ENCODE measurements at places on chromosomes 2 and 18.

DNA sequence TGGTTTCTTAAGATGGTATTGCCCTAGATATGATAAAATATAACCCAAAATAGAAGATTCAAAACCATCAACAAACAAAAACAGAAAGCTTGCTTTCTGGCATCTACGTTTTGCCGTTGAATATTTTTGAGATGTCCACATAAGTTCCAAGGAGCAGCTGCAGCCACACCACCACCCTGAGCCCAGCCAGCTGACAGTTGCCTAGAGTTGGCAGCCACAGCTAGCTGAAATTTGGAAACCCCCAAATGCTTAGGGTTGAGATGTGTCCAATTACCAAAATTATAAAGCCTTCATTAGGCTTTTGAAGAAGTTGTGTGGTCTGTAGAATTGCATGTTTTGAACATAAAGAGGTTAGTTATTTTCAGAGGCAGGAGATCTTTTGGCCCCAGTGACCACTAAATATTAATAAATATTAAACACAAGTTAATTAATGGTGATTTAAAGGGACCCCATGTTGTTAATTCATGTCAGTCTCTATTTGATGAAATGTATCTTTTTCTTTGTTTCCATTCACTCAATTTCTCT, 118.1 kb upstream of the DTNA start:
- no peak for DNase-seq

DNA sequence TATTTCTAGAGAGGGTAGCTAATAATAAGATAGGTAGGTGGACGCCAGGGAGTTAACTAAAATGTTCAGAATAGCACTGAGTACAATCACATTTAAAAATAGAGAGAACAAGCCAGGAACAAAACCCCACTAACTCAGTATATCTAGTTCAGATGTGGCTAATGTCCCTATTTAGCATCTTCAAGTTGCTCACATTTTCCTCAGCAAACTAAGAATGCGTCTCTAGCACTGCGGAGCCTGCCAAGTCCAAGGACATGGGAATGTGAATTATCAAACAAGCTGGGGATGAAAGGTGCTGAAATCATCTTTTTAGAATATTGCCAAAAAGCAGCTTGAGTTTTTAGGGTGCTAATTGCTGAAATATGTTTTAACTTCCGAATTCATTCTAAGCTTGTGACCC, 398.5 kb upstream of the FIGN start:
- DNase-seq, result no peak

DNA sequence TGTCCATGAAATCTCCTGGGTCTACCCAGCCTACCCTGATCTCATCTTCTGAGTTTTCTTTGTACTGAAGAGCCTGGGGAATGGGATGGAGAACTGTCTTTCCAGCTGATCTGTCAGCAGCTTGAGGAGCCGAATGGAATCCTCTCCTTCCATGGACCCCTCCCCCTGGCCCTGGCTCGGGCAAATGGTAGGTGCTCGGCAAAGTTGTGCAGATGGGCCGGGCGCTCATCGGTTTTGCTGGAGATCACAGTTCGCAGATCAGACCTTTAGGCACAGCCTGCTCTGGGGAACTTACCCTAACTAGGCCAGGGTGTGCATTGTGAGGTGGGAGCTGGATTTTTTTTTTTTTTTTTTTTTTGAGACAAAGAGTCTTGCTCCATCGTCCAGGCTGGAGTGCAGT, 40.4 kb downstream of the LCT start:
- no peak for DNase-seq

DNA sequence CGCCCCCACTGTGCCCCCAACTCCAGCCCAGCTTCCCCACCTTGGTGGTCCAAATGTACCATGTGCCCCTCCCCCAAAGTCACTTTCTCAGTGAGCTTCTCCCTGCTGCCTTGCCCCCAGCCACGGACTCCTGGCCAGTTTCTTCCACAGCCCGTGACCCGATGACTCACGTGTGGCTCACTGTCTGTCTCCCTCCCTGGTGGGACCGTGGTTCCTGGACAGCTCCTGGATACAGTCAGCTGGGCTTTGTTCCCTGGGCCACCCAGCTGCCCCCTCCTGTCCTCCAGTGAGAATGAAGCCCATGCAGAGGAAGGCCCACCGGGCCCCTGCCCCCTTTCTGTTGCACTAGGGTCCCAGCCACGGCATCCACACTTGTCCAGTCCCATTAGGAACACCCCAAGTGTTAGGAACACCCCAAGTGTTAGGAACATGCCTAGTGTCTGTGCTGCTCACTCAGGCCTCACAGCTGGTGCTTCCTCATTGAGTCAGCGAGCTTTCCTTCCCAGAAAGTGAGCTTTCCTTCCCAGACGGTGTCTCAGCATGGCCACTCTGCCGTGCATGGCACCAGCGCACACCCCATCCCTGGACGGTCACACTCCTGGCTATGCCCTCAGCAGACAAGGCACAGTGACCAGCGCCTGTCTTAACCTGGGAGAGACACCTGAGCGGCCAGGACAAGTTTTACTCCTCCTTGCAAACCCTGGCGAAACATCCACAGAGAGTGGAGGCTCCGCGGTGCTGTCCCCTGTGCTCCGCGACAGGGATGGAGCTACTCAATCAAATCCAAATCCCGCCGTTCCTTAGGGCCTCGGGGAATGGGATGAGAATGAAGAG, 44.8 kb upstream of the CTDP1 start:
- DNase-seq, result no peak

DNA sequence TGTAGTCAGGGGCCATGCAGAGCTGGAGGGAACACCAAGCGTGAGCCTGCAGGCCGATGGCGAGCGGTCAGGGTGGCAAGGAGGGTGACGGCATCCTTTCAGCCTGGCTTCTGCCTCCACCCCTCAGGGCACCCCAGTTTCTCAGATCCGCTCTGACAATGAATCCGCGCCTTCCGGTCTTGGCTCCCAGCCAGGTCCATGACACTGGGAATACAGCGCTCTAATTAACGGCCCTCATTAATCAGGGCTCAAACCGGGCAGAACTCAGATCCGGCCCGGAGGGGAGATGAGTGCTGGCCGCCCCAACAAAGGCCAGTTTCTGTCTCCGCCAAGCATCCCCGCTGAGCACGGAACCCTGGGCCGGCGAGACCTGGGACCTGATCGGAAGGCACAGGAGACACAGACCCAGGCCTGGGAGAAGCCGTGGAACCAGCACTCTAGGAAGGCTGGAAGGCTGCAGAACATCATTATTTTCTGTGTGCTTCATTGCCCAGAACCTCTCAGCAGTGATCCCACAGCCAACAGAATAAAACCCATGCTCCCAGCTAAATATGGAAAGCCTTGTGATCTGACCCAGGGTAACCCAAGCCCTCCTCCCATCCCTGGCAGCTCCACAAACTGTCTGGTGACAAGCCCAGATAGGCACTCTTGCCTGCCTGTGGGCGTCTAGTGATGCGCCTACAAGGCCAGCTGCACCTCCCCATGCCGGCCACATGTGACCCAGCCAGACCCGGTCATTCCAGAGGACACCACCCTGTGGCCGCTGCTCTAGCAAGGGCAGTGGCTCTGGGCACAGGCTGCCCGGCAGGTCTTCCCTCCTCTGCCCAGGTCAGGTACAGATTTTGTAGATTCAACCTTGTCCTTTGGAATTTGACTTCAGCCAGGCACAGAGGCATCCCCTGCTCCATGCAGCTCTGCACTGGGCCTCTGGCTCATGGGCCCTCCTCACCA, 438.7 kb upstream of the MYT1L start:
- peak; percentile 36 for DNase-seq

DNA sequence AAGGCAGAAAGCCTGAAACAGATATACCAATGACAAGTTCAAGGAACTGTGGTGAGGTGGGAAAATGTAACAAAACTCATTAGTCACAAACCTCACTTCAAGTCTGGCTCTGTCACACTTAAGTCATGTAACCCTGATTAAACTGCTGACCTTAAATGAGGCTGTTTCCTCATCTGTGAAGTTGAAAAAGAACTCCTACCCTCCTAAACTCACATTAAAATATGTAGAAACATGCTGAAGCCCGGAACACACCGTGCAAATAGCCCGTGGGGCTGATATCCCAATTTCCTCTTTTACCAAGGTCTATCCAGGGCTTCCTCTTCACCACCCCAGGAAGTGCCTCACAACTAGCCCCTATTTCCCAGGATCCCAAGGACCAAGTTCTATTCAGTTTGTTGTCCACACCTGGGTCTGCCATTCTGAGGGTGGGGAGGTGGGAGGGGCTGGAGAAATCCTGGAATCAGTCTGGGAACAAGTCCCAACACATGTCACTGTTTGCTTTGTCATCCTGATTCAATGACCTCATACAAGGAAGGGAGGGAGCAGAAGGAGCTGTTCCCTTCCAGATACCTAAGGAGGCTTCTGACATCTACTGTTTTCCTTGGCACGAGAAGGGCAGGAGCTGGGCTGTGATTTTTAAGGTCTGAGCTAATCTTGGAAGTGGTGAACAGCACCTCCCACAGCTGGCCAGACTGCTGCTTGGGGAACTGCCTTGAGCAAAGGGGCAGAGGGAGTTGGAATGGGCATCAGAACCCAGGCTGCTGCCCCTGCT, 42.3 kb downstream of the SLC4A1AP start:
- peak; percentile 24 for DNase-seq

DNA sequence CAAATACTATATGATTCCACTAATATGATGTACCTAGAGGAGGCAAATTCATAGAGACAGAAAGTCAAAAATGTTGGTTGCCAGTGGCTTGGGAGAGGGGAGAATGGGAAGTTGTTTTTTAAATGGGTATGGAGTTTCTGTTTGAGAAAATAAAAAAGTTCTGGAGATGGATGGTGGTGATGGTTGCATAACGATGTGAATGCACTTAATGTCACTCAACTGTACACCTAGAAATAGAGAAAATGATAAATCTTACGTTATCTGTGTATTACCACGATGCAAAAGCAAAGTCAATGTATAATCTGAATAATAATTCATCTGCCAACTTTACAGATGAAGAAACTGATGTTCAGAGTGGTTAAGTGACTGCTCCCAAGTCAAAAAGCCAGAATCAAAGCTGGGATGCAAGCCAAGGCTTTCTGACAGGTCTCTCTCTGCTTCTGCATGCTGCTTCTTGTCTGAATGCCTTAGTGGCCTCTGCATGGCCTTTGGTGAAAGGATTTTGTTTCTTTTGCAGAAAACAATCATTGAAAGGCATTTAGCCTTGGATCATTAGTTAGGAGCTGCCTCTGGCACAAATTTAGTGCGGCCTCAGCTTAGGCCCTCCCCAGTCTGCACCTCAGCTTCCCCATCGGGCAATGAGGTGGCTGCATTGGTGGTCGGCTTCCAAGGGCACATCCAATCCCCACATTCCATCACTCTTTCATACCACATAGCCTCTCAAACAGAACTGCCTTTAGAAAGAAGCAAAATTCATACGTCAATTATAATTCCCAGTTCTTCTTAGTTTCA, 46.5 kb upstream of the MYCN start:
- no peak for DNase-seq

DNA sequence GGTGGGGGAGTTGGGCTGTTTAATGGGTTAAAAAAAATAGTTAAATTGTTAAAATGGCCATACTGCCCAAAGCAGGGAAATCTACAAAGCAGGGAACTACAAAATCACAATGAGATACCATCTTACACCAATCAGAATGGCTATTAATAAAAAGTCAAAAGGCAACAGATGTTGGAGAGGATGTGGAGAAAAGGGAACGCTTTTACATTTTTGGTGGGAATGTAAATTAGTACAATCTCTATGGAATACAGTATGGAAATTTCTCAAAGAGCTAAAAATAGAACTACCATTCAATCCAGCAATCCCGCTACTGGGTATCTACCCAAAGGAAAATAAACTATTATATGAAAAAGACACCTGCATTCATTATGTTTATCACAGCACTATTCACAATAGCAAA, 27.1 kb downstream of the CLHC1 start:
- DNase-seq, result no peak

GRCh38 chr2:236972491-236973342, 113.0 kb upstream of the COPS8 start:
- DNase-seq, result no peak

DNA sequence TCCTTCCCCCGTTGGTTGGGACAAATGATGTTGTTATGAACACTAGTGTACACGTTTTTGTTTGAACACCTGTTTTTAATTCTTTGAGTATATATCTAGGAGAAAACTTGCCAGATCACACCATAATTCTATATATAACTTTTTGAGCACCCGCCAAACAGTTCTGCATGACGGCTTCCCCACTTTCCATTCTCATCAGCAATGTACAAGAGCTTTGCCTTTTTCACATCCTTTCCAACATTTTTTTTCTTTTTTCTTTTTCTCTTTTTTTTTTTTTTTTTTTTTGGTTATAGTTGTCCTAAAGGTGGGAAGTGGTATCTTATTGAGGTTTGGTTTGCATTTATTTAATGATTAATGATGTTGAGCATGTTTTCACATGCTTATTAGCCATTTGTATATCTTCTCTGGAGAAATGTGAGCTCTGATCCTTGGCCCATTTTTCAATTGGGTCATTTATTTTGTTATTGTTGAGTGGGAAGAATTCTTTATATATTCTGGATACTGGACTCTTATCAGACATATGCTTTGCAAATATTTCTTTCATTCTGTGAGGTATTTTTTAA, 86.9 kb upstream of the ZC3H15 start:
- DNase-seq, result no peak

GRCh38 chr2:3404349-3404894, 24.9 kb downstream of the TRAPPC12 start:
- no peak for DNase-seq

DNA sequence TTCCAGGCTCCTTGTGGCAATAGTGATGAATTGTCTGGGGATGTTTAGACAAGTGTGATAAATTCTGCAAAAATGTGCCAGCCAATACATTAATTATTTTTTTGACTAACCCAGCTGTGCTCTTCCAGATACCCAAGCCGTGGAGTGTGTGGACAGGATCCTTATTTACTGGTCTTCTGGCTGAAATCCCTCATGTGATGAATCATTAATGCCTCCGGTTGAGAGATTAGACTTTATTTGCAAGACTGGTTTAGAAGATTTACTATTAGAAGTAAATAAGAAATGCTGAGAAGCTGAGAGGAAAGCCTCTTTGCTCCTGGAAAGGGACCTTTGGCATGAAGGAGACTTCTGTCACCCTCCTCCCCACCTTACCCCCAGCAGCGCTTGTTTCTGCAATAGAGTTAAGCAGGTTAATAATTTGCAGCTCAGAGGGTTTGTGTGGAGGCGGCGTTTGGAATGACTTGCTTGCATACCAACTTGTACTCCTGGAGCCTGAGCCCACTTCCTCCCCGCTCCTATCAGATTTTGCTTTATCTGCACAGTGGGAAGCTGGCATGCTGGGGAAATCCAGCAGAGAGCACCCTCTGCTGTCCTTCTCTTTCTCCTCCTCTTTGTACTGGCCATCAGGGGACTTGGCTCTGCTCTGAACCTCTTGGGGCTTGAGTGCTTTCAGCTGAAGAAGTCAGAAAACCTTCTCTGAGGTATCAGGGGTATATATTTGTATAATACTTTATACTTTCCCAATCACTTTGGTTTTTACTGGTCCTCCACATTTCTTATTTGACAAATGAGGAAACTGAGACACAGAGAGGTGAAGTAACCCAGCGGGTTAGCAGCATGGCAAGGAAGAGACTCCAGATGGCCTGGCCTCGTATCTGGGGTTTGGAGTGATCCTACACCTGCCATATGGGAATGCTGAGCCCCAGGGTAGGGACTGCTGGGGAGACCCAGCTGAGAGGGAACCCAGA, 16.3 kb downstream of the SLC3A1 start:
- no peak for DNase-seq

- no peak for DNase-seq
Measured at GRCh38 chr2:141957827-141958450, 172.9 kb downstream of the LRP1B start.

GRCh38 chr18:74064510-74064909, 83.1 kb downstream of the FBXO15 start:
- DNase-seq, result peak; percentile 68

GRCh38 chr2:128373451-128374000, 54.9 kb upstream of the HS6ST1 start:
- DNase-seq, result no peak

GRCh38 chr2:23585273-23586170, 200.5 kb downstream of the KLHL29 start:
- peak; percentile 72 for DNase-seq
